ENCODE measurements at places on chromosomes 3 and 15.

- DNase-seq: no peak
Measured at GRCh38 chr3:192106543-192106942, 620.8 kb downstream of the FGF12 start.

DNA sequence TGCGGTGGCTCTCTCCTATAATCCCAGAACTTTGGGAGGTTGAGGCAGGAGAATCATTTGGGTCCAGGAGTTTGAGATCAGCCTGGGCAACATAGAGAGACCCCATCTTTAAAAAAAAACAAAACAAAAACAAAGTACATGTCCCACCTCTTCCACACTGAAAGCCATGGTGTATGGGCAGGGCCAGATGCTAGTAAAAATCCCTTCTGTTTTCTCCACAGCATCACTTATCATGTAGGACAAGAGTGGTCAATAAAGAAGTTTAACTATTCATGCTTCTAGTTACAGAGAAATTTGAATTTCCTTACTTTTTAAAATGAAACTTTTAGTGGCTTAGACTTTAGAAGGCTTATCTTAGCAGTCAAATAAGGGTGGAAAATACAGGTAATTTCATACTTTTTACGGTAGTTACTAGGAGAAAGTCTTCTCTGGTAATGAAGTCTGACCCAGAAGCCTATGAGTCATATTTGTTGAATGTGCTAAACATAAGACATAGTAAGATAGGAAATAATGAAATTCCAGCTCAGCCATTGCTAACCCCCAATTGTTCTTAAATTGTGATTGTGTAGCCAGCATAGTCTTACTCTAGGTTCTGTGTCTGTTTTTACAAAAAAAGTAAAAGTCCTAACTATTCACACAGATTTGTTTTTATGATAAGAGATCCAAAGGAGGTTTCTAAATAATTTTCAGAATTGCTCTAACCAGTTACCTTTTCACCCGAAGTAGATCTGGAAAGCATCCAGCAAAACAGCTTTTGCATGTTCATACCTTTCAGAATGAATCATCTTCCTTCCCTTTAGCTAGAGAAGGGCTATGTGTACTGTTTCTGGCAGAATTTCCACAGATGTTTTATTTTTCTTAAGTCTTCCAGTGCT is 16.4 kb upstream of the ZNF609 start:
- DNase-seq: no peak

DNA sequence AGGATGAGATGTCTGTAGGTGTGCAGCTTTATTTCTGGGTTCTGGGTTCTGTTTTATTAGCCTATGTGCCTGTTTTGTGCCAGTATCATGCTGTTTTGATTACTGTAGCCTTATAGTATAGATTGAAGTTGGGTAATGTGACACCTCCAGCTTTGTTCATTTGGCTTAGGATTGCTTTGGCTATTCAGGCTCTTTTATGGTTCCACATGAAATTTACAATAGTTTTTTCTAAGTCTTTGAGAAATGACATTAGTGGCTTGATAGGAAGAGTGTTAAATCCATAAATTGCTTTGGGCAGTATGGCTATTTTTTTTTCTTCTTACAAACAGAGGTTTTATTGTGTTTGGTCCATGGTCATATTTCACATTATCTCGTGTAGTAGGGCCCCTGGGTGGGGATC is 285.8 kb upstream of the GADL1 start:
- DNase-seq: no peak

GRCh38 chr15:68583321-68583720 is 4.5 kb downstream of the CORO2B start:
- DNase-seq: no peak

GRCh38 chr15:70376929-70377691 is 279.4 kb upstream of the TLE3 start:
- no peak for DNase-seq

GRCh38 chr3:194715022-194715800 is 29.5 kb downstream of the FAM43A start:
- no peak for DNase-seq

- no peak for DNase-seq
Measured at GRCh38 chr3:150414959-150415358, 6.9 kb downstream of the TSC22D2 start.

- no peak for DNase-seq
Measured at GRCh38 chr3:138796761-138797160, 38.0 kb downstream of the PIK3CB start.

GRCh38 chr3:132660052-132660810 is at the start of gene UBA5:
UBA5 (plus strand) TSS chr3:132660329; CDS start chr3:132660538, 209 bp downstream.
- peak; percentile 69 for DNase-seq

DNA sequence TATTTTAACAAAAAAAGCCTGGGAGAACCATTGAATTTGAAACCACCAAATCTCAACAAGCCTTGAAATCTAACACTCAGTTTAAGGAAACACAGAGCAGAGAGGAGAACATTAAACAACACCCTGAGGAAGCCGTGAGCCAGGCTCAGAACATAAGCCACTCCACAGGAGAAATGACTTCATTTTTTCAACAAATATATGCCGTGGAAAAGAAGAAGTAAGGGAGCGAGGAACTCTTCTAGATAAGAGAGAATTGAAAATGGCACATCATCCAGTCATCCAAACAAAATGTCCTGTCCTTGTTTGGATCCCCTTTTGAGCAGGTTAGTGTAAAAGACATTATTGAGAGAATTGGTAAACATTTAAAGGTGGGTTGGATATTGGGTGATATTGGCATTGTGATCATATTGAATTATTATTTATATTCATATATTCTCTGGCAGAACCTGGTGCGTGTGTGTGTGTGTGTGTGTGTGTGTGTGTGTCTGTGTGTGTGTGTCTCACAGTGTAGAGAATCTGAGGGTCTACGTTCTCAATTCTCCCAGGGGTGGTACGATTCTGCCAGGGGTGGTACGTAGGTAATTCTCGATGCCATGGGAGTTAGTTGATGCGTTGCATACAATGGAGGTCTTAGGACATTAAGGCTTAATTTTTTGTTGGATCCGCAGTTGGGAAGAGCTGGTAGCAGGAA is 94.4 kb downstream of the ST6GAL1 start:
- DNase-seq: no peak

GRCh38 chr3:179450901-179451264 is 387 bp downstream of the GNB4 start:
- no peak for DNase-seq

DNA sequence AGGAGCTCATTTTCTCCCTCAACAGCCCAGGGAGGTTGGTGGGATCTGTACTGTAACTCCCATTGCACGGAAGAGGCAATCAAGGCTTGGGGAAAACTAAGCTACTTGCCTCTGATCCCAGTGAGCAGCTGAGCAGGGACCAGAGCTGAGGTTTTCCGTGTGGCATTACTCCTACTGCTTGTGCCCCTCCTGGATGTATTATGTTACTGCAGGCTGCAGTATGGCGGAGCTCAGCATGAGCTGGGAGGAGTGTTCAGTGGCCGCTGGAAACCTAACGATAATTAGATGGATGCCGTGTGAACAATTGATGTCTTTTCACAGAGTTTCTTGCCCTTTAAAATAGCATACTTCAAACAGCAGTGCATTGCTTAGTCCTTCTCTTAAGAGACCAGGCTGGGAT is 2.0 kb upstream of the TPRG1 start:
- DNase-seq: no peak

DNA sequence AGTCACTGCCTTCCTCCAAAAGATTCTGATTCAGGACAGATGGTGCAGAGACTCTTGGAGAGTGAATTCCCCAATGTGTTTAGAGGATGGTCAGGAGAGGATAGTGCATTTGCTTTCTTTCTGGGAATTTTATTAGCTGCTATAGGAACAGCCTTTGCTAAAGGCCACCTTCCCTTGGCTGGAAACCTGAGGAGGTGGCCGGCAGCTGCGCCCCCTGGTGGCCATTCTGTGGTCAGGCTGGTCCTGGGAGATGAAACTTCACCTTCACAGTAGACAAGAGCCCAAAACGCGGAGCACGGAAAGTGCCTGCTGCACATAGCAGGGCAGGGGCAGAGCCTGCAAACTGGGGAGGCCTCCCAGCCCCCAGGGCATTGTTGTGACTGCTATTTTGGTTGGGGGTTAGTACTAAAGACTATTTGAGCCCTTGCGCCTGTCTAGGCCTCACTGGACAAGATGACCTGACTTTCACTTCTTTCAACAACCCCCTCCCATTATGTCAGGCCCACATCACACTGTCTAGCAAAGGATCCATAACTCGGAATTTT is 34.3 kb downstream of the SEC22C start:
- DNase-seq: peak; percentile 37

- no peak for DNase-seq
Measured at GRCh38 chr3:113775516-113775915, 28.7 kb downstream of the ATP6V1A start.

- no peak for DNase-seq
Measured at GRCh38 chr3:116440196-116440595, 5.1 kb downstream of the LSAMP start.

GRCh38 chr3:8443829-8444791 is 57.5 kb upstream of the LMCD1 start:
- DNase-seq: peak; percentile 46

DNA sequence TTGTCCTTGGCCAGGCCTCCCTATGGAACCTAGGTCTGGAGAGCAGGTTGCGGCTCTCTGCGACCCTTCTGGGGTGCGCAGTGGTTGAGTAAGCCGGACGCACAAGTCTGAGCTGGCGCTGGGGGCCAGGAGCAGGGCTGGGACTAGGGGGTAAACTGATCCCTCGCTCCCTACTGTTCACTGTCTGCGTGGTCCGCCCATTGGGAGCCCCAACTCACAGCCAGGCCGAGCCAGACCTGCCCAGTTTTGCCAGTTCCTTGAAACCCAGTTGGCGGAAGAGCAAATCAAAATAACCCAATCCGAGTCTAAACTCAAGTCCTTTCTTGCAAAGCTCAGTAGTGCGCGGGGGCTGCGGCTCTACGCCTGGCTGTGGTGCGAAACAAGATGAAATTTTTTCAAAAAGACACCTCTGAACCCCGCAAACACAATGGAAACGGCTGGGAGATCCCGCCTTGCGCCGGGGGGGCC is 17.5 kb downstream of the RGMA start:
- DNase-seq: no peak

GRCh38 chr15:62711691-62712454 is 330.7 kb upstream of the TPM1 start:
- DNase-seq: no peak

DNA sequence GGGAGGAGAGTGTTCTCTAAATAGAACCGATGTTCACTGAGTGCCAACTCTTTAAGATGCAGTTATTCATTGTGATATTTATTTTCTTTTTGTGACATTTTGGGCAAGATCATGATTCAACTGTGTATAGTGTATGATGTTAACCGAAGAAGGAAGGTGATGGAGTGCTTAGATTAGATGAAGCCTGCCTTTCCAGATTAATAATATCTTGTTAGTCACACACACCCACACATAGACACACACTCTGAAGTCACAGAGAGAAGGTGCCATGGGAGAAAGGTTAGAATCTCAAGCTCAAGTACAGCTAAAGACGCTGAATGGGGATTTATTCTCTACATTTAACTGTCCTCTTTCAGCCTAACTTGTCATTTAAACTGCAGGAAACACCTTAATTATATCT is 77.0 kb downstream of the SLC9A9 start:
- peak; percentile 50 for DNase-seq

DNA sequence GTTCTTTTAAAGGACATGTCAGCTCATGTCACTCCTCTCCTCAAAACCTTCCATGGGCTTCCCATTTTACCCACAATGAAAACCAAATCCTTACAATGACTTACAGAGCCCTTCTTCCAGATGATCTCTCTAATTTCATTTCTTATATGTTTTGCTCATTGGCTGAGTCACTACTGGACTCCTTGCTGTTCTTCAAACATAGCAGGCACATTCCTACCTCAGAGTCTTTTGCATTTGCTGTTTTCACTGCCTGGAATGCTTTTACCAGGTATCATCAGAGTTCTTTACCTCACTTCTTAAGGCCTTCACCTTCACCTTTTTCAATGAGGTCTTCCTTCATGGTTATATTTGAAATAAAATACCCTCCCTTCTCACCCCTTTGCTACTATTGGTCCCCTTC is 57.3 kb downstream of the NECTIN3 start:
- DNase-seq: no peak

DNA sequence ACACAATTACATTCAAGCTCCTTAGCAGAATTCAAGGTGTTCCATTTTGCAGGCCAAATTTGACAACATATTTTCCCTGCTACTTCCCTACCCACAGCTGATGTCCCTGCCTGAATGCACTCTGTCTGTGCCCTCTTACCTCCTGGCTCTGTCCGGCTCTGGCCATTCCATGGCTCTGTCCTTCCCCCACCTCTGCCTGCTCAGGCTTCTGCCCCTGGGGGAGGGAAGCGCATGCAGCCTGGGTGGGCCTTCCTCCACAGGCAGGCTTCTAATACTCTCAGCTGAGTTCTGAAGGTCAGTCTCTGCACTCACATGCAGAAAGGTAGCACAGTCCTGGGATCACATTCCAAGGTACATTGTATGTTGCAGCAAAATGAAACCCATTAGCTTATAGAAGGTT is 113.6 kb upstream of the CACNA2D3 start:
- no peak for DNase-seq

DNA sequence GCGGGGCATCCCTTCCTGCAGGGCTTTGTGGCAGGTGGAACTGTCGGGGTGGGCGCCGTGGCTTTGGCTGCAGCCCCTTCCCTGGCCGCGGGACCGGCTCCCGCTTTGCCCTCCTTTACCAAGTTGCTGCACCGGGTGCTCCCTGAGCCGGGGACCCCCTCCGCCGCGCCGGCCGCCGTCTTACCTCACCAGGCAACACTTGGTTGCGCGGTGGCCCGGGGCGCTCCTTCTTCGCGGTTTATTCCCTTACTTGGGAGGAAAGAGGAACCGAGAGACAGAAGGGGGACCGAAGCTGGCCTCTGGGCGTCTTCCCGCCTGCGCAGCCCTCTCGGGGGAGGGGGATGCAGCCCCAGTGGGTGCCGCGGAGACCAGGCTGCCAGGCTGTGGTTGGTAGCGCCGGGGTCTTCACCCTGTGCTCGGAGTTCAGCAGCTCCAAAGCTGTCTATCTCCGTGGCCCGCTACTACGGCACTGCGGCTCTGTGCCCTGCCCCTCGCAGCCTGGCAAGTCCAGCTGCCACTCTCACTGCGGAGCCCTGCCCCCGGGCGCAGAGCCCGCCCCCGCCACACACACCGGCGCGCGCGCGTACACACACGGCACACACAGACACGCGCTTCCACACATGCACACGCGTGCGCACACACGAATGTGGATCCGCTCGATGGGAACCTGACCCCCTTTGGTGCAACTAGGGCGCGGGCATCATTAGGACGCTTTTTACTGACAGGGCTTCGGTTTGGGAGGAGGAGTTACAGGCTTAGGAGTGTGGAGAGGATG is at the start of gene DGKG:
TSS of gene DGKG (minus strand) at position 473 of the 775 bp plus-strand sequence. CDS start 41,775 bp downstream, outside the sequence.
- DNase-seq: peak; percentile 36

GRCh38 chr3:100936931-100937330 is 56.3 kb downstream of the ABI3BP start:
- DNase-seq: no peak
